ENCODE measurements at places on chromosomes 1 and 21. TPM values are rescaled to one million over a fixed set of nuclear protein-coding genes. Genes with fewer than 3 reads are reported as not detected.

NBPF11 gene
- 1.6 TPM for polyA plus RNA-seq

VPS13D gene
- 7.9 TPM for polyA plus RNA-seq

ADORA1 gene
- 0.59 TPM for polyA plus RNA-seq

GUCA2A gene
- polyA plus RNA-seq: not detected

GRCh38 chr1:235391874-235392273 lies 24.6 kb downstream of the TBCE start:
- DNase-seq: no peak

DNA sequence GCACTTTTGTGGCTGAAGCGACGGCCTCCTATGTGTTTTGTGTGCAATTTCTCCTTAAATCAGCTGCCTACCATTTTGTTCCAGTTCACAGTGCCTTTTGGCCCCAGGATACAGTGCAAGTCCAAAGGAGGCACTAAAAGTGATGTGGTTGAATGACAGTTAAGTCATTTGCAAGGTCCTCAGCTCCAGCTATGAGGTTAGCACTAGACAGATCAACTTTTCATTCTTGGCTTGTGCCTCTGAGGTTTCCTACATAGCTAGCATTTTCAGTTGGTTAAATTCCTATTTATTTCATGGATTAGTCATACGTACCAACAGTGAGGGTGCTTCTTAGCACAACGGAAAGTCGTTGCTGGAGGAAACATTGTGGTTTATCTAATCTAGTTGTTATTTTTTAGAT lies 59.3 kb upstream of the NTPCR start:
- DNase-seq: no peak

GRCh38 chr1:41073971-41074370 lies 52.4 kb upstream of the SLFNL1 start:
- peak; percentile 62 for DNase-seq

GRCh38 chr1:98385652-98386051 lies 275.9 kb upstream of the SNX7 start:
- no peak for DNase-seq

All from foreskin keratinocyte (primary cell).